Activated CD4-positive, alpha-beta T cell treated with anti-CD3 and anti-CD28 coated beads, Interleukin-2, amount 50 U/mL, for 24 hours (primary cell): ENCODE measurements at places on chromosomes 1 and 21.

GRCh38 chr1:11330411-11330810 is 57.4 kb downstream of the UBIAD1 start:
- DNase-seq, result no peak

GRCh38 chr1:99119188-99119587 is 114.5 kb upstream of the PLPPR5 start:
- no peak for DNase-seq

DNA sequence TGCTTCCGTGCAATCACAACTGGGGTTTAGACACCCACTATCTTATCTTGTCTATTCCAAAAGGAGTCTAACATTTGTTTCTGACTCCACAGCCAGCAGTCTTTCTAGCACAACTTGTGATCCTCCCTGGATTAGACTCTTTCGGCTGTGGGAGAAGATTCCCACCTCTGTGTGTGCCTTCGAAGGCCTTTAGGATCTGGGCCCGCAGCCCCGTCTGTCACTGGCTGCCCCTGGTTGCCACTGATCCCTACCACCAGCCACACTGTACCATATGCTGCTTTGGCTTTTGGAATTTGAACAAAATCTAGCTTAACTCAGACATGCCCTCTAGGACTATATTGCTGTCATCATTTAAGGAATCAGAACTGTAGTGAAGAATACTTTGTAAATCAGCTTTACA is 18.0 kb downstream of the NTPCR start:
- DNase-seq, result no peak

GRCh38 chr1:213003256-213003655 is 12.4 kb downstream of the ANGEL2 start:
- DNase-seq, result no peak

- no peak for DNase-seq
Measured at GRCh38 chr1:41222496-41222895, 19.6 kb downstream of the SCMH1 start.

DNA sequence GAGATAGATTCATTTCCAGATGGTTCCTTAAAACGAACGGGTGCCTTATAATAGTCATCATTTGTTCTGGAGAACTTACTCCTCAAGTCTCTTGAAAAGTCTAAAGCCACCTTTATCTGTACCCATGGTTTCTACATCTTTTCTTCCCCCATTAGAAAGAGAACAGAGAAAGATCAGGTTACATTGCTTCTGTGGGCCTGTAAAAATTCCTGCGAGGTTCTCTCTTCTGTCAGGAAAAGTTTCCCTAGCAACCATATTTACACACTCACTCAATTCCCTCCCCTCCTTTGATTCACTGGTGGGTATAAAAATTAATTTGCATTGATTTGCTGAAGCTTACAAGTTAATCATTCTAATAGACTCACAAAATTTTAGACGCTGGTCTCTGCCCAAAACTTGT is 6.7 kb downstream of the PHC2 start:
- DNase-seq, result no peak
